ENCODE measurements at places on chromosomes 12 and 14.

DNA sequence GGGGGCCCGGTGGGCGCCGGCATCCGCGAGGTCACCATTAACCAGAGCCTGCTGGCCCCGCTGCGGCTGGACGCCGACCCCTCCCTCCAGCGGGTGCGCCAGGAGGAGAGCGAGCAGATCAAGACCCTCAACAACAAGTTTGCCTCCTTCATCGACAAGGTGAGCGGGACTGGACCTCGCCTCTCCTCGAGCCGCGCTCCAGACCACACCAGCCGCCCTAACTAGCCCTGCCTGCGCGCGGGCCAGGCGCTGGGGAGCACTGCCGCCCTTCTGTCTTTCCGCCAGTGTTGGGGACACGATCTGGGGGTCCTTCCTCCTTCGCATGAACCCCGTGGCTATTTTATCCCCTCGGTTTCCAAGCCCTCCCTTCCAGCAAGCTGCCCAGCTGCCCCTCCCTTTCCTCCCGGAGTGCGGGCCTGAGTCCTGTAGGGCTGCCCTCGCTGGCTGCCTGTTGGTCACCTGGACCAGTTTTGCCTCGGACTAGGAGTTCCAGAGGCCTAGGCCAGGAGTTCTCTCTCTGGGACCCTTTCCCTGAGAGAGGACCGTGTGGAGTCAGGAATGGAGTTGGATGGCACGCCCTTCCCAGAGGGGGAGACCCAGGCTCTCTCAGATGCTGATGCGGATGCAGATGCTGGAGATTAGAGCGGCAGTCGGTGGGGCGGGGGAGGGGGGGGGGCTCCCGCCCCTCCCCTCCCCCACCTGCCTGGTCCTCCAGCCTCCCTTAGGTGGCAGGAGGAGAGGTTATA lies 592 bp downstream of the KRT7 start:
- peak; percentile 70 for DNase-seq

DNA sequence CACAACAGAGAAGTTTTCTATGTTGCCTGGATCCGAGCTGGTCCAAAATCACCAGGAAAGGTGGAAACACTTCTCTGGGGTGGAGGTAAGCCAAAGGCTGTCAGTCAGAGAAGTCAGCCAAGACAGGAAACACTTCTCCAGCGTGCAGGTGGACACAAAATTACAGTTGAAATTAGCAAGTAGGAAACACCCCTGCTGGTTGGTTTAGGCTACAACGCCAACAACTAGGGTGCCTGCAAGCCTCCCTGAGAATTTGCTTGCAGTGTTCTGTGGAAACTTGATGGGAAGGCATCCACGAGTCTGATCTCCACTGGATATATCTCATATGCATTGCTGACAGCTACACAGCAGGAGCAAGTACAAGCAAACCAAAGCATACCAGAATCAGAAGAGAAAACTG lies 600.5 kb downstream of the RERGL start:
- DNase-seq: no peak

DNA sequence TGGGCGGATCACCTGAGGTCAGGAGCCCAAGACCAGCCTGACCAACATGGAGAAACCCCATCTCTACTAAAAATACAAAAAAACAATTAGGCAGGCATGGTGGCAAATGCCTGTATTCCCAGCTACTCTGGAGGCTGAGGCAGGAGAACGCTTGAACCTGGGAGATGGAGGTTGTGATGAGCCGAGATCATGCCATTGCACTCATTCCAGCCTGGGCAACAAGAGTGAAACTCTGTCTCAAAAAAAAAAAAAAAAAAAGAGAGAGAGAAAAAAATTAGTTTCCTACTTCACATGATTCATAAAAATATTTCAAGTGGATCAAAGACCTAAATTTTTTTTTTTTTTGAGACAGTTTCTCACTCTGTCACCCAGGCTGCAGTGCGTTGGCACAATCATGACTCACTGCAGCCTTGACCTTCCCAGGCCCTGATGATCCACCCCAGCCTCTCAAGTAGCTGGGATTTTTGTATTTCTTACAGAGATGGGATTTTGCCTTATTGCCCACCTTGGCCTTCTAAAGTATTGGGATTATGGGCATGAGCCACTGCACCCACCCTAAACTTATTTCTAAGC lies 24.9 kb downstream of the FCF1 start:
- DNase-seq: no peak

GRCh38 chr14:76694106-76694505 lies 67.2 kb upstream of the VASH1 start:
- no peak for DNase-seq

DNA sequence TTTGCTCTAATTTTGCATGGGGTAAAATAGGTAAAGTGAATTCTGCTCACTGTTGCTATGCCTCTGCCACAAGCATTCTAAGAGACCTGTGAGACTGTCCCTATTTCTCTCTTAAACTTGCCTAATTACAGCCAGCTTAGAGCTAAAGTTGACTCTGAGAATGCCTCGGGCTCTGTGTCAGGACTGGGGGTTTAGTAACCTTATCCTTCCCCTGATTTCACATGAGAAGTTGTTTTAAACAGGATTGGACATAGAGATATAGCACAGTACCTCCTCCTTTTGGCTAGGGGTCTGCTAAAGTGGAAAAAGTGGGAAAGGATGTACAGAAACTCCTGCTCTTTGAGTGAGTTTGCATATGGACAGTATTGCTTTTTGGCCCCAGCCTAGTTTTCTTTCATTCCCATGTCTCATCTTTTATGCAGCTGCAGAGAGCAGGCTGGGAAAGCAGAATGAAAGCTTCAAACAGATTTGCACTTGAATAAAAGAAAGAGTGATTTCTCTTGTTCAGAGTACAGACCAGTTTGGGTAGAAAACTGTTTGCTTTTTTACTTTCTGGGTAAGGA lies 122.0 kb downstream of the RAD51B start:
- DNase-seq: no peak

- DNase-seq: no peak
These were observed 256.6 kb downstream of the FOXN3 start for GRCh38 chr14:89160437-89160836.

GRCh38 chr12:22518998-22519397 lies 25.3 kb downstream of the C2CD5 start:
- no peak for DNase-seq

GRCh38 chr12:647385-648085 lies 15.7 kb downstream of the NINJ2 start:
- no peak for DNase-seq

DNA sequence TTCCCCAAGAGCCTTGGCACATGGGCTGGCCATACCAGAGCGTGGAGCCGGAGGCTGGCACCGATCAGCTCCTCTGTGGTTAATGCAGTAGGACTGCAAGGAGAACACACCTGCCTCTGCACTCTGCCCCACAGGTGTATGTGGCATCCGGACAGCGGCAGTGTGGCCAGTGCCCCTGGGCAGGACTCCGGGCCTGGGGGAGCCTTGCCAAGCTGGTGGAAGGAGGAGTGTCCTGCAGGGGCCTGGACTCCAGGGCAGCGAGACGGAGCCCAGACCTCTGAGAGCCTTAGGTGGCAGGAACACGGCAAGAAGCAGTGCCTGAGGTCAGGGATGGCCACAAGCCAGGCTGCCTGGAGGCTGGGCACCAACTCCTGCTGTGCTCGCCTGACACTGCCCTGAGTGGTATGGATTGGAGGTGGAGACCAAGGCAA lies 5.3 kb upstream of the BEGAIN start:
- DNase-seq: no peak

- no peak for DNase-seq
These were observed 2.3 kb upstream of the GLIPR1 start for GRCh38 chr12:75478116-75478794.

DNA sequence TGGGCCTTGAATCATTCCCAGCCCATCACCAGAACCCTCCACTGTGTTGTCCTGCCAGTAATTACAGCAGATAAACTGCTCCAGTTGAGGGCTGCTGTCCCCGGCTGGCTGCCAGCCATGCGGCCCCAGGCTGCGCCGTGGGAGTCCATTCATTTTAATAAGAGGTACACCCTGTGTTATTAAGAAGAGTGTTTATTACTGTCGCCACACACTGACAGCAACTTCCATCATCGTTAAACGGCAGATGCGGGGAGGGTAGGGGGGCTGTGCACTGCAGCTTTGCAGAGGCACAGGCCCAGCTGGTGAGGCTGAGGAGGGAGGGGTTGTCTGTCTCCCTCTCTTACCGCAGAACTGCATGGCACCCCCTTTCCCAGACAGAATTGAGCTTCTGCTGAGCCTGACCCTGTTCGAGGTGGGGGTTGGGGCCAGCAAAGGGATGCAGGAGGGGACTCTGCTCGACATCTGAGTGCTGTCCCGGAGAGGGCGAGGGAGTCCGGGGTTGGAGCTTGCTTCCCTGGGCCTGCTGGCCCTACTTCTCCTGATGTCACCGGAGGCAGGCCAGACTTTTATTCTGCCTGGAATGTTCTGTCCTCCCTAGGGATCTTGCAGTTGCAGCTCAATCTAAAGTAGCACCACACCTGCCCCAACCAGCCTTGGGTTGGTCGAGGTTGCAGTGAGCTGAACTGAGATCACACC lies 33.8 kb upstream of the GPATCH2L start:
- no peak for DNase-seq

DNA sequence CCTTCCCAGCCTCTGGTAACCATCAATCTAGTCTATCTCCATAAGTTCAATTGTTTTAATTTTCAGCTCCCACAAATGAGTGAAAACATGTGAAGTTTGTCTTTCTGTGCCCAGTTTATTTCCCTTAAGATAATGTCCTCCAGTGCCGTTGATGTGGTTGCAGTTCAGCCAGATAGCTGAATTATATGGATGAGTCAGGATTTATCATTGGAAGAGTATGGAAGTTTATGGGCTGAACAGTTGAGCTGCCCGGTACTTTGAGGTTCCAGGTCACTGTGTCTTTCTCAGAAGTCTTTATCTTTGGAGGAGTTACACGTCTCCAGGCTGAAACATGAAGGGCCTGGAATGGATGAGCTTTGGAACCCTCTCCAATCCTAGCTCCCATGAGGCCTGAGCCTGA lies 120.1 kb downstream of the ASCL4 start:
- DNase-seq: no peak

DNA sequence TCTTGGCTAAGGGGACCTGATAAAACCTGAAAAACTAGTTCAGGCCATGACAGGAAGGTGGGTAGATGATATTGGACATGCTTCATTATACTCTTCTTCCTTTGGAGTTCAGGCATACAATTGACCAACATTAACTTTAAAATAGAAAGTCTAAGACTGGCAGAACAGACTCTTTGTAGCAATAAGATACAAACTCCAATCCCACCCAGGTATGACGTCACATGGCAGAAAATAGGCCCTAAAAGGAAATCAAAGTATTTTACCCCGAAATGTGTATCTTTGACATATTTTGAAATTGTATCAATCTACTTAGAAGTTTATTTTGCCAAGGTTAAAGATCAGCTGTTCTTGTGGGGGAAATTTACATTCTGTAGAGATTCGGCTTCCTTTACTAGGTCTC lies 198.1 kb upstream of the LRIG3 start:
- no peak for DNase-seq

DNA sequence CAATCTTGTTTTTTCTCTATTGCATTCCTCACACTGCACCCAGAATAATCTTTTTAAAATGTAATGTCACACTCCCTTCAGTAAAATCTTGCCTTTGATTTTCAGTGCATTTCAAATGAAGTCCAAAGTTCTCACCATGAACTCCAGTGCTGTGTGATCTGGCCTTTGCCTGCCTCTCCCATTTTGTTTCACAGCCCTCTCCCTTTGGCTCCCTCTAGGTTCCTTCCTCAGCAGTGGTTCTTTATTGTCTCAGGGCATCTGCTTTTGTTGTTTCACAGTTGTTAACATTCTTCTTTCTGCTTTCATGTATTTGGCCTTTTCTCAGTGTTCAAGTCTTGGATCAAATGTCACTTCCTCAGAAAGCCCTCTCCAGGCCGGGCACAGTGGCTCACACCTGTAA lies 84.5 kb upstream of the AMN1 start:
- no peak for DNase-seq

GRCh38 chr14:80269353-80269925 lies 58.1 kb upstream of the DIO2 start:
- no peak for DNase-seq
